ENCODE measurements at places on chromosomes 7 and 10. TPM values are rescaled to one million over a fixed set of nuclear protein-coding genes. Genes with fewer than 3 reads are reported as not detected.

The KCND2 gene
- total RNA-seq, result 2.1 TPM

The UCMA gene
- total RNA-seq, result not detected

The PUS7 gene
- total RNA-seq, result 20.0 TPM

The SSC4D gene
- 0.77 TPM for total RNA-seq

The ACSM6 gene
- not detected for total RNA-seq

The SLC18A2 gene
- not detected for total RNA-seq

The CALCR gene
- not detected for total RNA-seq

The TRIM73 gene
- total RNA-seq, result 0.19 TPM

The ERVW-1 gene
- not detected for total RNA-seq

The CNPY1 gene
- total RNA-seq, result not detected

The RBM33 gene
- total RNA-seq, result 17.4 TPM

The POLR2J2 gene
- total RNA-seq, result 1.7 TPM

The SAMD9L gene
- total RNA-seq, result 28.8 TPM

The SORCS1 gene
- not detected for total RNA-seq

The HOXA4 gene
- total RNA-seq, result not detected

The CDC14C gene
- total RNA-seq, result not detected

The RAB19 gene
- not detected for total RNA-seq

The SUN1 gene
- total RNA-seq, result 96.2 TPM

The TMEM270 gene
- total RNA-seq, result not detected

The CRTAC1 gene
- total RNA-seq, result 0.28 TPM

The RABGEF1 gene
- 49.1 TPM for total RNA-seq

The CLDN3 gene
- total RNA-seq, result not detected

Data from regular cardiac myocyte (primary cell).